ENCODE measurements at places on chromosomes 1 and 21. TPM values are rescaled to one million over a fixed set of nuclear protein-coding genes. Genes with fewer than 3 reads are reported as not detected.

The C1orf87 gene
- total RNA-seq, result not detected

The HSPA6 gene
- 1.6 TPM for total RNA-seq

The HSF2BP gene
- 0.48 TPM for total RNA-seq

The RNU5D-1 gene
- total RNA-seq, result not detected

The STIL gene
- total RNA-seq, result 23.3 TPM

DNA sequence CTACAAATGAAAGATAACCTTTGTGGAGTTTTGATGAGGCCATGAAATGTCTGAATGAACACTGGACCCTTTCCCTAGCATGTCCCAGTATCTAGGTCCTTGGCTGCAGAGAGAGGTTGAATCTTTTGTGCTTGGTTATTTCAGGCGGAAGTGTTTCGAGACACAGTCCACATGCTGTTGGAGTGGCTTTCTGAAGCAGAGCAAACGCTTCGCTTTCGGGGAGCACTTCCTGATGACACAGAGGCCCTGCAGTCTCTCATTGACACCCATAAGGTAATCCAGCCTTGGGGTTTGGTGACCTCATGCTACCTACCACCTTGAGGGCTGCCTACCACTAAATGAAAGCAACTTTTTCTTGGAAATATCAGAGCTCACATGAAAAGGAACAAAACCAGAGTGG is 38.9 kb upstream of the BMP8A start:
- no peak for DNase-seq

DNA sequence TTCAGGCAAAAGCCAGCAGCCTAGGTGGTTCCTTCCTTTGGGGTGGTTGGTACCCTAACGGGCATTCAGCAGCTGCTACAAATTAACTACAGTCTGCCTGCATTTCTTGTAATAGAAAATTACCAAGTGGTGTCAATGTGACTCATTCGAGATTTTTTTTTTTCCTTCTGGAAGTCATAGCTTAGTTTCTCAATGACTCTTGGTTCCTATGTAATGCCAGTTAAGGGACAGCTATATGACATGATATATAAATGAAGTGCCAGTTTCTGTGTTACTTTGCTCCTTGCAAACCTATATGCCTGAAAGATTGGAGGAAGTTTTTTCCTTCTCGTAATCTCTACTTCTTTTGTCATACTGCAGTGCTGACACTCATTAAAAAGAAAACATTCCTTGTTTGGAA is 2.6 kb downstream of the MGST3 start:
- no peak for DNase-seq

DNA sequence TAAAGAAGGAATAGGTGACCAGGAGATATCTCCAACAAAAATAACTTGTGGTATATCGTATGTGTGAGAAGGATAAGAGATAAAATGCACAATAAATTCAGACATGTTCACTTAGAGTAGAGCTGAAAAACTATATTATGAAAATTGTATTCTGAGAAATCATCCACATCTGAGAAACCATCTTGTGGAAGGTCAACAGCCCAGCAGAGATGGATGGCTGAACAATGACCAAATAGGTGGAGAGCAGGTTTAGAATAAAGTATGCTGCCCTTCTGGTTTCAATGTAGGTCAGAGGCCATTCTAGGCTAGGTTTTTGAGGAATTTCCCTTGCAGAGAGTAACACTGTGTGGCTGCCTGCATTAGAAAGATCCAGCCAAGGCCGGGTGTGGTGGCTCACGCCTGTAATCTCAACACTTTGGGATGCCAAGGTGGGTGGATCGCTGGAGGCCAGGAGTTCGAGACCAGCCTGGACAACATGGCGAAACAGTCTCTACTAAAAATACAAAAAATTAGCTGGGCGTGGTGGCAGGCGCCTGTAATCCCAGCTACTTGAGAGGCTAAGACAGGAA is 8.8 kb upstream of the UAP1 start:
- no peak for DNase-seq

GRCh38 chr21:44395260-44395659 is 41.8 kb downstream of the TRPM2 start:
- DNase-seq, result no peak

GRCh38 chr1:53899206-53899628 is 5.2 kb downstream of the DIO1 start:
- no peak for DNase-seq

DNA sequence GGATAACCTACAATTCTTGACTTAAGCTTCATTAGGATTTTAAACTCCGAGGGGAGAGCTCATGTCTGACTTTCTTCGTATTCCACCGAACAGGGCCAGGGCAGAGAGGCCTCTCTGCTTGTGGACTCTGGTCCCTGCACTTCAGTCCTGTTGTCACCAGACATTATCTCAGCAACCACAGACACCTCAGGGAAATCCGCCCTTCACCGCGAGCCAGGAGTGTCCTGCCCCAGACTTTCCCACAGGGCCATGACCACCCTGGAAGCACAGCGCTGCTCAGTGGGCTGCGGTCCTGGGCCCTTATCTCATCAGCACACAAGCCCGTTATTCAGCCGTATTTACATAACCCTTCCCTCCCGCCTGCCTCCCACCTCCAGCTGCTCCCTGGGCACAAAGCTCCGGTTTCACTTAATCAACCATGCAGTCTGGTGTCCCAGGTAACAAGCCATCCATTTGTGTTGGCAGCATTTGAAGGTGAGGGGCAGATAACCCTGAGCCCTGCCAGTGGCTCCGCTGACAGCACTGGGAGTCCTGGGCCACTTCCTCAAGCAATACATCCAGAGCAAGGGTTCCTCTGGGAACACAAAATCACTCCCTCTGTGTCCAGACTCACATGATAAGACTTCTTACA is 122.8 kb upstream of the RAB4A start:
- DNase-seq, result no peak

- no peak for DNase-seq
Measured at GRCh38 chr1:176790786-176791185, 327.8 kb downstream of the PAPPA2 start.

DNA sequence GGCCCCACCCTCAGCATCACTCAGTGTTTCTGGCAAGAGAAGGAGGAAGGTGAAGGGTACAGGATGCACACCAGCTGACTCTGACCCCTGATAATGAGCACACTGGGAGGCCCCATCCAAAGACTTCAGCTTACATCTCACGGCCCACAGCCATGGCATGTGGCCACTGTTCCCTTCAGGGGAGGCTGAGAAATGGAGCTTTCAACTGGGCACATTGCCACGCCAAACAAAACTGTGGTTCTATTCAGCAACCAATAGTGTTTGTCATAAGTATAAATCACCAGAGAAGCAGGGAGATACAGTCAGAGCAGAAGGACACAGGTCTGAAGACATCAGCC is 12.7 kb upstream of the TRAF3IP3 start:
- no peak for DNase-seq

DNA sequence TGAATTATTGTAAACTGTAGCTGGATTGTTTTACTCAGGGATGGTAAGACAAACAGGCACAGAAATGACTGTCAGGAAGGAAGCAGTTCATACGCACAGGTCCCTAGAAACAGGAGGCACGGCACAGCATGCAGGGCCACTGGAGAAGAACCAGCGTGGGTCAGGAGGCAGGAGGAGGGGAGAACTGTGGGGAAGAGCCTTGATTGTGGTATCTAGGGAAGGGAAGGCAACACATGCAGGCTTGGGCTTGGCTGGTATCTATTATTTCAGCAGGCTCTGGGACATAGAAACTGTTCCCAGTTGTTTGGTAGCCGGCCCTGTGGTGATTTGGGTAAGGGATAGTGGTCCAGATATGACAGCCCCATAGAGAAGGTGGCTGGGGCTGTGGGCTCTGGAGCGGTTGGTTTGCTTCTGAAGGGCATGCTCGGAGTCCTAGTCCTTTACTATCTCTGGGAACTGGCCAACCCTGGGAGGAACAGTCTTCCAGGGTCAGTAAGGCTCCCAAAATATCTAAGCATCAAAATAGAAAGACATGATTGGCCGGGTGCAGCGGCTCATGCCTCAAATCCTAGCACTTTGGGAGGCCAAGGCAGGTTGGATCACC is 43.1 kb upstream of the CCSAP start:
- DNase-seq, result no peak

DNA sequence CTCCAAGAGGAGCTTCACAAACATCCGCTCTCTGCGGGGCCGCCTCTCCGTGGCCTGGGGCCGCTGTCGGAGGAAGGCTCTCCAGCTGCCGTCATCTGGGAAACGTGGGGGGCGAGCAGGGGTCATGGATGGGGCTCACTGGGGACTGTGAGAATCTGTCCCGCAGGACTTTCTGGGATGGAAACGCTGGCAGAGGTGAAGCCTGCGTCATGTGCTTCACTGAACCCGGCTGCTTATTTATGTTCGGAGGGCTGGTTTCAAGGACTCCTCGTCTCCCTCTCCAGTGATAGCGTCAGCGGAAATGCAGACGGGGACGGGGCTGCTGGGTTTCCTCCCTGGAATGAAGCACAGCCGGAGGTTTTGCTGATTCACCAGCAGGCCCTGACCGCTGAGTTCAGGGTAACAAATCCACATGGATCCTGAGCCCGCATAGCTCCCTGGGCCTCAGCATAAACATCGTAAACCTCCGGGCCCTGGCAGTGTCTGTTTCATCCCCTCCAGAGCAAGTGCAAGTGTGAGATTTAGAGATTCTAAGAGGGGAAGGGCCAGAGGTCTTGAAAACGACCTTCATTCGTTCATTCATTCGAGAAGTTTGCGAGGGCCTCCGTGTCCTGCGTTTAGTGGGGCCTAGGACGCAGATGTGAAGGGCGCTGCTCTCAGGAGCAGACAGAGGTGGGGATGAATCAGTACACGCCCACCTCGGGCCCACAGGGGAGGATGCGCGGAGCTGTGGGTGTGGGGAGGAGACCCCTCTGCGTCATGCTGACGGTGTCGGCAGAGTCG is 7.0 kb upstream of the POFUT2 start:
- no peak for DNase-seq
